Glomerular endothelial cell (primary cell): ENCODE measurements at places on chromosomes 6 and 20. TPM values are rescaled to one million over a fixed set of nuclear protein-coding genes. Genes with fewer than 3 reads are reported as not detected.
A peak's percentile ranks its signal among the peaks of the same experiment; 100 is the strongest.

The MYL9 gene
- 51.2 and 91.8 TPM in 2 replicates for total RNA-seq

GRCh38 chr6:139119552-139119951 lies 15.3 kb upstream of the HECA start:
- DNase-seq = no peak

DNA sequence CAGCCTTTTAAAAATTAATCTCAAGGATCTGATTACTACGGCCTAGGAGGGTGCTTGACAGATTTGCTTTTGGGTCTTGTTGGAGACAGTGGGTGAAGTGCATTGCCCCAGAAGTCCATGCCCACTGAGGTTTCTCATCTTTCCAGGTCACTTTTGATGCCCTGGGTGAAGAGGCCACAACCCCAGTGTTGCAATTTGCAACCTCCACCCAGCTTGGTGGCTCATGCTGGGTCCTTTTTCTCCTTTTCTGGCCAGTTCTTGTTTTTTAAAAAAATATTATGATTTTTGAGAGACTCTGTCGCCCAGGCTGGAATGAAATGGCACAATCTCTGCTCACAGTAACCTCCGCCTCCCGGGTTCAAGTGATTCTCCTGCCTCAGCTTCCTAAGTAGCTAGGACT lies 9.4 kb downstream of the STX11 start:
- no peak for DNase-seq

DNA sequence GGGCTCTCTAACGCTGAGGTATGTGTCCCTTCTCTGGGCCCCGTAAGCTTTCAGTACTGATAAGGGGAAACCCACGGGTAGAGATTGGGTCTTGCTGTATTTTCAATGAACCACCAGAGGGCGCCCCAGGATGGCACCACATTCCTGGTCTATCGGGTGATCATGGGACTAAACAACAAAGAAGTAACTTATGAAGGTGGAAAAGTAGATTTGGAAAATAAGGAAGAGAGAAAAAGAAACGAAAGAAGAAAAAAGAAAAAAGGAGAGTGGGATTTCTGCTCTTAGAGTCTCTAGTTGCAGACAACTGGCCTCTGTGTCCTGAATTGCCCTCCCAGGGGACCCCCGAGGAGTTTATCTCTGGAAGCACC lies 93.8 kb downstream of the GMPR start:
- DNase-seq = peak; percentile 68

GRCh38 chr6:68468244-68468884 lies 166.7 kb upstream of the ADGRB3 start:
- no peak for DNase-seq
